ENCODE measurements at places on chromosomes 7 and 10. TPM values are rescaled to one million over a fixed set of nuclear protein-coding genes. Genes with fewer than 3 reads are reported as not detected.

DNA sequence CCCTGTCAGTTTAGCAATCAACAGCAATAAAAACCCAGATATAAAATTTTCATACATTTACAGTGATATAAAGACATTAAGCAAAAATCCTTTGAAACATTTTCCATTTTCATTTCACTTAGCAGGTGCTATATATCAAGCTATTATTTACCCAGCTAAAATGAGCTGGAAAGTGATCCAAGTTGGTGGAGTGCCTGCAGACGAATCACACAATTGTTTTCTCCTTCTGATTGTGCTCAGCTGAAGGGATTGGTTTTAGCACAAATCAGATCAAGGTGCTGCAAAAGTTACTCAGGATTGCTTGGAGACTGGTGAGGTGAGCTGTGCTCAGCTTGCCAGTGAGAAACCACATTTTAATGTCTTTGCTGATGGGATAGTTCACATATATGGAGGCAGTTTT, 138.1 kb downstream of the LRMDA start:
- no peak for DNase-seq

GRCh38 chr10:131857156-131858117, 43.4 kb upstream of the PPP2R2D start:
- no peak for DNase-seq

DNA sequence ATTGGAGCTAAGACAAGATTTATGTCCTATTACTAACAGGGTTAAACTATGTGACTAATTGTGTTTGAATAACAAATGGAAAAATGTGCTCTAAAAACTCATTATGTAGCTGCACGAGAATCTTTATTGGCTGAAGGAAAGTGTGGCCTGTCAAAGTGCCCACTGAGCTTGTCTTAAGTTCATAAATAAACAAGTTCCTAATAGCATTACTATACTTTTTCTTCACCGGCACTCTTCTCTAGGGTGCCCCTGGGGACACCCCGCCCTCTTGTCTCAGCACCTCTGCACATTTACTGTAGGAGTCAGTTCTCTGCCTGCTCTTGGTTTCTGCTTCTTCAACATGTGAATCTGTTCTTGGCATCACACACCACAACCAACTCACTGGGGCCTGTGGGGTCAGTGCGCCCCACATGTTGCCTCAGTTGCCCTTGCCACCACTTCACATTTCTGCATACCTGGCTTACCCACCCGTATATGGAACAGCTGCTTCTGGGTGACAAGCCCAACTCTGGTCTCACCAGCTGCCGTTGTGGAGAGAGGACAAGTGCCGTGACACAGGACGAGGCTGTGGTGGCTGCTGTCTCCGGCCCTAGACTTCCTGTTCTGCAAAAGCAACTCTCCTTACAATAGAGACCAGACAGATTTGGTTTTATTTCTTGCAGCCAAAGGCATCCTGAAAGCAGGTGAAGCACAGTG, 96.3 kb upstream of the DDC start:
- DNase-seq = no peak

DNA sequence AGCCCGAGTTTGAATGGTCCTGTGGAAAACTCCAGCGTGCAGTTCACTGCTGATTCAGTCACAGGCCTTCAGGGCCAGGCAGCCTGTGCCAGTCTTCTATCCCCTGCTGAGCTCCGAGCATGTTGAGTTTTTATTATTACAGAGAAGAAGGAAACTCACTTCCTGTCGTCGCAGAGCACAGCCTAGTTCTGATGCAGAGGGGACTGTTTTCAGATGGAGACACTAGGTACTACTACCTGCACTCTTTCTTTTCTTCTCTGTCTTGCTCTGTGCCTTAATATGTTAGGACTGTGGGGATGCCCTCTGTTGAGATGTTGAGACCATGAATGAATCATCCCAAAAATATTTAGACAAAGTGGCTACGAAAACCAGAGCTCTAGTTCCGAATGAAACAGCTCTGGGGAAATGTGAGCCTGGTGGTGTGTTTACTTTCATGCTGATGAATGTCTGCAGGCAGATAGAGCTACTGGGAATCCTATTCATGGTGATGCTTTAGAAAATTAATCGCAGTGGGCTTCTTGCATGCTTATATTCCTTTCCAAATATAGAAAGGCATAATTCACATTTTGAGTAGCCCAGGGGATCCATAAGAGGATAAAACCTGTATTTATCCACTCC, 29.6 kb downstream of the CASP7 start:
- DNase-seq = no peak

DNA sequence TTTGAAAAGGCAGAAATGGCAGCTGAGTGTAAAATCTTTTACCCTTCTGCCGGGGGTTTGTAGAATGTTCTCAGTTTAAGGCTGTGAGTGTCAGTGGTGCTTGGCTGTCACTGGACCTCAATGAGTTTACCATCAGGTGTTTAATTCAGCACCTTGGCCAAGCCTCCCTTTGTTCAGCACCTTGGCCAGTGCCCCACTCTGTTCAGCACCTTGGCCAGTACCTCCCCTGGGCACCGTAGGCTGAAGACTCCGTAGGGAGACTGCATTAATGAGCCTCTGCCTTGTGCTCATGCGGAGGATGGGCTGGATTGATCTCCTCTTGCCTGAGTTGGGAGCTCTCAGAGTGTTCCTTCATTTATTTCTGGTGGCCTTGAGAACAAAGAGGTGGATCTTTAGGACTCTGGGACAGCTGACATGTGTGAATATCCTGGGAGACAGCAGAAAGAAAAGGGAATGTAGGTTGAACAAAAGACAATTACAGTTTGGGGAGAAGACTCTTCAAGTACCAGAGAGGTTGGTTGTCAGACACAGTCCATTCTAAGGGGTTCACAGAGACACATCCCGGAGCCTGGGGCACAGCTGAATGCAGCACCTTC, 1.6 kb downstream of the FAM24A start:
- DNase-seq = peak; percentile 43

GRCh38 chr7:106356-106755, 86.0 kb upstream of the FAM20C start:
- DNase-seq = no peak

DNA sequence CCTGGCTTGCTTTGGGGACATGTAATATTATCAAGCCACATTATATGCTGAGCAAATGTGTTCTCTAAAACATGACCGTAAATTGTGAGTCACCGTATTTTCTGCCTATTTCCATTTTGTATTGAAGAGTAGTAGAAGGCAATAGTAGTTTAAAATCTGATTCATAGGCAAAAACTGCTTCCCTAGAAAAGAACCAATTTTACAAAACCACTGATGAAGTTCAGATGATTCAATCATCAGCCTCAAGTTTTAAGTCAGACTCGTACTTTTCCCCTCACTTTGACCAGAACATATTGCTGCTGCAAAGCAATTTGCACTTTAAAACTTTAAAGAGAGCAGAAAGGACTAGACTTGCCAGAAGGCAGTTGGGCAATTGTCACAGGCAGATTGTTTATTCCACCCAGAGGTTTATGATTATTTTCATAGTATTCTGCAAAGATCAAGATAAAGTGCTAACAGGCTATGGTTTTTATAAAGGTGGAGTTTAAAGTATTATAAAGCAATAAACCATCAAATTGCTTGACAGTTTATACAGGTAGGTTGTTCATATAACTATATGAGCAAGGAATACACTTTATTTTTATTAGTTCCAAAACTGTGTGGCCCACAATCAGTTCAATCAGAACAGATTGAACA, 168.2 kb downstream of the ETV1 start:
- no peak for DNase-seq

DNA sequence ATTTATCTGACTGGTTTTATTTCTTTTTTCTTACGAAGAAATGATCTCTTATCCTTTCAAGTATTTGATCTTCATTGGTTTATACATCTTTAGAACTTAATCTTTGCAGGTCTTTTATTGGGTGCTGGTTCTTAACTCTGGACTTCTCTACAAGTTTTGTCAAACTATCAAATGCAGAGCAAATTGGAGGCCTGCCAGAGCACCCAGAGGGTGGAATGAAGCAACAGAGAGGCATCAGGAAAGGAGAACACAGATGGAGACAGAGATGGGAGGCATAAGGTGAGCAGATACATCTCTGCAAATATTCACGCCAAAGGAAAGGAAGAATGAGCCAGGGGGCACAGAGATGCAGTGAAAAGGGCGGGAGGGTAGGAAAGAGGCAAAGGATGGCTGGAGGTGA, 130.3 kb downstream of the PKD1L1 start:
- DNase-seq = no peak

DNA sequence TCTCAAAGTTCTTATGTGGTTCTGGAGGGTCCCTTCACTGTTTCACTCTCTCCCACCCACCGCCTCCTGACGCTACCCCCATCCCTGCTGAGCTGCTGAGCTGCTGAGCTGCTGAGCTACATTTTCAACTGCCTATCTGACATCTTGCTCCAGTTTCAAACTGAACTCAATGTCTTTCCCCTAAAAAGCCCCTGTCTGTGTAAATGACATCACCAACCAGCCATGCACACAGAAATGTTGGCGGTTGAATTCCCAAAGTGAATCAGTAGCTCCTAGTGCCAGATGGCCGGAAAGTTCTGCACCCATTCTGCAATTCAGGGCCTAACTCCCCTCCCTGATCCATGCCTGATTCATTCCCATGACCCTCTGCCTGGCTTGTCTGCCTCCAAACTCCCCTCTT, 71.2 kb downstream of the WNT2 start:
- no peak for DNase-seq

GRCh38 chr7:135653340-135654080, 8.8 kb upstream of the STMP1 start:
- no peak for DNase-seq

- no peak for DNase-seq
Observed at GRCh38 chr7:93894426-93894825, 3.9 kb upstream of the TFPI2 start.

Gene WNT8B
- total RNA-seq = not detected

Gene GPER1
- total RNA-seq = 4.7 TPM
